ENCODE measurements at places on chromosomes 16 and 17. TPM values are rescaled to one million over a fixed set of nuclear protein-coding genes. Genes with fewer than 3 reads are reported as not detected.

- no peak for DNase-seq
Observed at GRCh38 chr17:18252160-18252559, 6.4 kb downstream of the FLII start.

- DNase-seq, result peak; percentile 80
Observed at GRCh38 chr16:85878875-85879274, 20.1 kb upstream of the IRF8 start.

- peak; percentile 89 for DNase-seq
Observed at GRCh38 chr16:87724490-87725291, 41.1 kb downstream of the KLHDC4 start.

ANKRD40CL gene
- total RNA-seq, result not detected

GRCh38 chr16:49652456-49653172 is 203.3 kb downstream of the ZNF423 start:
- no peak for DNase-seq

DNA sequence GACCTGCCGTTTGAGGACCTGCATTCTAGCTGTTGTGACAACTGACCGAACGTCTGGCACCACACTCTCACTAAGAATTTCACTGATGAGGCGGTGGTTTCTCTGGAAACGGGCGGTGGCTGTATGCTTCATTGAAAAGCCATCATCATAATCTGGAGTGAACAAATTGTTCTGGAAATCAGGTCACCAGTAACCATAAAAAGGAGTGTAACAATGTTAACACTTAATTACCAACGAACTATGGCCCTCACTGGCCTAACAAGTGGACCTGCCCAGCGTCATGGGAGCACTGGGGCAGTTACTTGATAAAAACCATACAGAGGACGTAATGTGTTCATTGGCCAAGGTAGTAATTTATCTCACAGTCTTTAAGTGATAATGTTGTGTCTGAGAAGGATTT is 15.4 kb downstream of the SMARCE1 start:
- DNase-seq, result no peak

SLC9A5 gene
- 0.03 TPM for total RNA-seq

- DNase-seq, result no peak
Observed at GRCh38 chr17:16989230-16989952, 17.5 kb upstream of the TNFRSF13B start.

RMI2 gene
- total RNA-seq, result 29.8 TPM

DNA sequence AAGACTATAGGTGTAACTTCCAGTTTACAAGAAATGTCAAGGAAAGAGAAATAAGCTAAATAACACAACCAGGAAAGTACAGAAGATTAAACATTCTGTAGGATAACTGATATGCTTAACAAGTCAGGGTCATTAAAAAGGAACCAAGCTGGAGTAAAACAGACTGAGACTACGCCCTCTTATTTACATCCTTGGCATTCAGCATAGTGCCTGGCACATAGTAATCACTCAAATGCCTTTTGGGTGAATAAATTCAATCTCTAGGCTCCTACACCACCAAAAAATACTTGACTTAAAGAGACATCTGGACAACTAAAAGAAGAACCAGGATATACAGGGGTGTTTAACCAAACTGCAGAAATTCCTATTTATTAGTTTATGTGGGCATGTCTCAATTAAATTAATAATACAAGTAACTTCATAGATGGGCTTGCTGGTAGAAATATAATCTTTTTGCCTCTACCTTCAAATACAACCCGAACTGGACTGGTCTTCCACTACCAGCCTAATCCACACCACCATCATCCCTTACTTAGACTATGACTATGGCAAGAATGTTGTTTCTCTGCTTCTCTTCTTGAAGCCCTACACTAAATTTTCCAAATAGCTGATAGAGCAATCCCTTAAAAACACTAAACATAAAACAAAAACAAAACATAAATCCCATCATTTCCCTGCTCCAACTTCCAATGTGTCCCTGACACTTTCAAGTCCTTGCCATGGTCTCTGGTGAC is 47.7 kb upstream of the ULK2 start:
- DNase-seq, result no peak

DNA sequence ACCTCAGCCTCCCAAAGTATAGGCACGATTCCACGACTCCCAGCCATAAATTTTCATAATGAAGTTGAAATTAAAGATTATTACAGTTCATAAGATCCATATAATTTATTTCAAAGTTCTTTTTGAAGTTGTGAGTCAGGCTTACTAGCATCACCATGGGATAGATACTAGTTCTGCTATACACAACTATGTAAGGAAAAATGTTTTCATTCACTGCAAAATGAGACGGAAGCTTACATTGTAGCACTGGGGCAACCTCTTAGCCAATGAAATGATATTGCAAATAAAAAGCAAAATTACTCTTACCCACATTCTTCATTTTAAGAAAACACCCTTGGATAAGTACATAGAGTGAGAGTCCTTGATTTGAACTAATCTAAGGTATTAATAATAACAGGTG is 18.8 kb upstream of the MARCHF10 start:
- DNase-seq, result no peak

PRAC1 gene
- total RNA-seq, result not detected

DNA sequence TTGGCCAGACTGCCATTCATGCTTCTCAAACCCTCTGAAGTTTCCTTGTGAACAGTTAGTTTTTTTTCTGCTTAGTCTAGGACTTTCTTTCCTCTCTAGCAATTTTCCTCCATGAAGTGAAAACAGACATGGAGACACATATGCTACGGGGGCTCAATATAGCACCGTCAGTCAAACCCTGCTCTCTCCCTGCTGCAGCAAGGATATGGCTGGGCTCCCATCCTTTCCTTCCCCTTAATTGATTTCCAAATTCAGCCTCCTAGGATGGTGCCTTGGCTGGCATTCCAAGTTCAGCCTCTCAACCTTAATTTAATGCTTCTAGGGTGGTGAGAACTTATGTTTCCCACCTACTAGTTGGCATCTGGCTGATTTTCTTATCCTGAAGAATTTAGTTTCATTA is 436.7 kb downstream of the NPIPA7 start:
- no peak for DNase-seq
